ENCODE measurements at places on chromosomes 2 and 18. TPM values are rescaled to one million over a fixed set of nuclear protein-coding genes. Genes with fewer than 3 reads are reported as not detected.

Gene ATOH8
- polyA plus RNA-seq: 35.2 TPM

GRCh38 chr18:21593540-21594257, 6.8 kb downstream of the ESCO1 start:
- DNase-seq: no peak

DNA sequence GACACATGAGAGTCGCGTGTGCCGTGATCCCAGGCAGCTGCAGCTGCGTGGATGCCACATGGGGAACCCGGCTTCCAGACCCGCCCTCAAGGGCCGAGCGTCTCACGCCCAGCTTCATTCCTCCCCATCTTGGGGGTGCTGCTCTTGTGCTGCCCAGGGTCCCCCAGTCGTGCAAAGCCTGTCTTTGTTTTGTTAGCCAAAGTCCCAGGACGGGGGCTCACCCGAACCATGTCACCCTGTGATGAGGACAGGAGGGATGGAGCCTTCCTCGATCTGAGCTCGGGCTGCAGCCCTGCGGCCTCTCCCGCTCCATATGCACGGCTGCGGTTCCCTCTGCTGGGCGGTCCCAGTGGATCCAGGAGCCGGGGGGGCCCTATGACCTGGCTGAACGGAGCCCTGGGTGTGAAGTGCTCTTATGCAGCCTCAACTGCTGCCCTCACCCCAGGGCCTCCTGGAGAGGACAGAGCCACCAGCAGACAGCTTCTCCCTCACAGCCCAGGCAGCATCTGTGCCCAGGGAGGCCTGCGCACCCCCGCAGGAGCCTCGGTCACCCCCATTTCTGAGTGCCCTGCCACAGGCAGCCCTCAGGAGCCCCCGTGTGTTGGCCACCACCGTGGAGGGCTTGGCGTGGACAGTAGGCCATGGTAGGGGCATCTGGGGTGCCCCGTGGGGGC, 99.0 kb upstream of the CTDP1 start:
- DNase-seq: no peak

DNA sequence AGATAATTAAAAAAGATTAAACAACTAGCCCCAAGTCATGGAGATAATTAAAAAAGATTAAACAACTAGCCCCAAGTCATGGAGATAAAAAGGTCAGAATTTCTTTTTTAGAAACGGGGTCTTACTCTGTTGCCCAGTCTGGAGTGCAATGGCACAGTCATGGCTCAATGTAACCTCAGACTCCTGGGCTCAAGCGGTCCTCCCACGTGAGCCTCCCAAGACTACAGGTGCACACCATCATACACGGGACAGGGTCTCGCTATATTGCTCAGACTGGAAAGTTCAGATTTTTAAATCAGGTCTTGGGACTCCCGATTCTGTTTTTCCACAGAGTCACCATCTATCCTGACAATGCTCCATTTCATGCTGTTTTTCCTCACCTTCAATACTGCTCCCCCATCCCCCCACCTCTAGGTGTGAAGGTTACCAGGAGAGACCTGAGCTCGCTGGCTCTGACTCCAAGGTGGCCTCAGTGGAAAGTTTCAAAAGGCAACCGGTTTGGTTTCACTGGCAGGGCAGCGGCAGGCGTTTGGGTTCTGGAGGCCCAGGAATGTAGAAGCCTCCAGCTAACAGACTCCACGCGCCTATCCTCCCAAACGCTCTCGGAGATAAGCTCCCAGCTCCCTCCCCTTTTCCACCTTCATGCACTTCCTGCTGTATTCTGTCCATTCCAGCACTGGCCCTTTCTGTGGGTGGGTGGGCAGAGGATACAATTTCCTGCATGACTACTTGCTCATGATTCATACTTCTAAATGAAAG, 2.9 kb upstream of the SEMA4C start:
- no peak for DNase-seq

GRCh38 chr18:74796841-74797576, 199.3 kb downstream of the ZNF407 start:
- no peak for DNase-seq

DNA sequence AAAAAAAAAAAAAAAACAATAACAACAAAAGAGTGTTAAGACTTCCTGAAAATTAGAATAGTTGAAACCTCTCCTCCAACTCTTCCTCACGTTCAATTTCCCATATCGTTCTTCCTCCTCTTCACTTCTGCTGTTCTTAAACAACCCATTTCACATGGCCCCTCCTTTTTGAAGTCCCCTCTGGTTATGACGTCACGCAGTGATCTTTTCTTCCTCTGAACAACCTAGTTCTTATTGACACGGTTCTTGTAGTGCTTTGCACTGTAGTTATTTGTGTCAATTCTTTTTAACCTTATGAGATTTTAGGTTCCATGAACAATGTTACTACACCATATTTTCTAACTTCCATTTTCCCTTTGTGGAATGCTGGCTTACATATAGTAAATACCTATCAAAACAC, 69.5 kb upstream of the RGPD4 start:
- DNase-seq: no peak

GRCh38 chr18:58908006-58908405, 43.3 kb downstream of the ZNF532 start:
- DNase-seq: no peak

- DNase-seq: no peak
Observed at GRCh38 chr2:206716623-206717022, 1.6 kb downstream of the DYTN start.

Measured in heart right ventricle (tissue), 16 donors.